ENCODE measurements at places on chromosomes 4 and X. TPM values are rescaled to one million over a fixed set of nuclear protein-coding genes. Genes with fewer than 3 reads are reported as not detected.

GRCh38 chrX:40622479-40623138 lies 619 bp upstream of the MPC1L start:
- DNase-seq, result peak; percentile 76
- H3K36me3 ChIP-seq, result no peaks in the 10 kb centered on the region
- H3K27me3 ChIP-seq, result peaks cover 18% of the 10 kb centered on the region

GRCh38 chrX:1147611-1148515 lies 64.6 kb downstream of the CRLF2 start:
- DNase-seq, result no peak
- no peak overlapping the region for H3K27ac ChIP-seq
- H3K4me1 ChIP-seq, result no peaks in the 10 kb centered on the region
- H3K36me3 ChIP-seq, result no peaks in the 10 kb centered on the region
- no peaks in the 10 kb centered on the region for H3K27me3 ChIP-seq

DNA sequence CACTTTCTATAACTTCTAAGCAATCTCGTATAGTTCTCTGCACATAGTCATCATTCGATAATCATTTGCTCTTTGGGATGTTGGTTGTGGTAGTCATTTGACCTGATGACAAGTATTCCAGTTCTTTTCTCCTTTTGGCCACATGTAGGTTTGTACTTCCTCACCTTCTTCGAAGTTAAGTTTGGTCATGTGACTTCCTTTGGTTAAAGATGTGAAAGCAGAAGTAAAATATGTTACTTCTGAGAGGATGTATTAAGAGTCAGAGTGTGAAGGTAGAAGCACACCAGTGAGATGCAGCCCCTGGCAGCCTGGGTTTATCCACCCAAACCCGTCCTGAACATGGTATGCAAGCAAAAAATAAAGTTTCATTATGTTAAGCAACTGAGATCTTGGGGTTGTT lies 48.9 kb upstream of the ZNF518B start:
- no peaks in the 10 kb centered on the region for H3K4me1 ChIP-seq
- peak; percentile 31 for DNase-seq
- H3K27ac ChIP-seq, result no peak overlapping the region
- H3K4me3 ChIP-seq, result no peak overlapping the region

NPY5R gene
- total RNA-seq, result not detected

GRCh38 chr4:173714456-173714855 lies 184.4 kb upstream of the HAND2 start:
- H3K36me3 ChIP-seq, result no peaks in the 10 kb centered on the region
- H3K27ac ChIP-seq, result no peak overlapping the region
- H3K4me1 ChIP-seq, result no peaks in the 10 kb centered on the region
- no peak for DNase-seq

- H3K4me1 ChIP-seq, result no peaks in the 10 kb centered on the region
- DNase-seq, result no peak
Observed at GRCh38 chr4:95204873-95205272, 343.9 kb downstream of the UNC5C start.

GRCh38 chr4:11765849-11766453 lies 337.3 kb upstream of the HS3ST1 start:
- H3K4me1 ChIP-seq, result no peaks in the 10 kb centered on the region
- no peak overlapping the region for H3K4me3 ChIP-seq
- H3K27ac ChIP-seq, result no peak overlapping the region
- no peaks in the 10 kb centered on the region for H3K36me3 ChIP-seq

GRCh38 chr4:123186731-123187130 lies 209.9 kb upstream of the SPRY1 start:
- H3K27me3 ChIP-seq, result no peaks in the 10 kb centered on the region
- no peak overlapping the region for H3K27ac ChIP-seq
- DNase-seq, result no peak
- H3K4me1 ChIP-seq, result no peaks in the 10 kb centered on the region
- no peak overlapping the region for H3K4me3 ChIP-seq

Measured in osteoblast (primary cell).